ENCODE measurements at places on chromosomes 7 and 10. TPM values are rescaled to one million over a fixed set of nuclear protein-coding genes. Genes with fewer than 3 reads are reported as not detected.
A peak's percentile ranks its signal among the peaks of the same experiment; 100 is the strongest.

GRCh38 chr10:114234132-114234531 lies 4.9 kb upstream of the VWA2 start:
- no peak for DNase-seq

GRCh38 chr7:68133045-68133444 lies 1136.4 kb downstream of the TYW1 start:
- no peak for DNase-seq

GRCh38 chr7:85593355-85593754 lies 406.5 kb upstream of the SEMA3D start:
- no peak for DNase-seq

DNA sequence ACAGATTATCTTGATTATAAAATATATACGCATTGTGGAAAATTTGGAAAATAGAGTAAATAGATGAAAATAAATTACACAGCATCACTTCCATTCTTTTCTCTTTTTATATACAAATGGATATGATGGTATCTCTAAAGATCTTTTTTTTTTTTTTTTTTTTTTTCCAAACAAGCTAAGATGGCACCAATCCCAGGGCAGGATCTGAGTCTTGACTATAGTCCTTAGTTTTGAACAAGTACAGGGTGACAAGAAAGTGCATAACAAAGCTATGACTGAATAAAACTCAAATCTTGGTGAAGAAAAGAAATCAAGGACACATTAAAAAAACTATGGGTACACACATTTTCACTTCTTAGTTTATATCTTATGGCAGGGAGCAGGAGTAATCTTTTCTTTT lies 42.6 kb upstream of the FAM133B start:
- peak; percentile 63 for DNase-seq

- DNase-seq = no peak
These were observed 12.2 kb upstream of the BMPR1A start for GRCh38 chr10:86744067-86744725.

GRCh38 chr7:130356876-130357611 lies 12.4 kb downstream of the CPA5 start:
- peak; percentile 98 for DNase-seq

DNA sequence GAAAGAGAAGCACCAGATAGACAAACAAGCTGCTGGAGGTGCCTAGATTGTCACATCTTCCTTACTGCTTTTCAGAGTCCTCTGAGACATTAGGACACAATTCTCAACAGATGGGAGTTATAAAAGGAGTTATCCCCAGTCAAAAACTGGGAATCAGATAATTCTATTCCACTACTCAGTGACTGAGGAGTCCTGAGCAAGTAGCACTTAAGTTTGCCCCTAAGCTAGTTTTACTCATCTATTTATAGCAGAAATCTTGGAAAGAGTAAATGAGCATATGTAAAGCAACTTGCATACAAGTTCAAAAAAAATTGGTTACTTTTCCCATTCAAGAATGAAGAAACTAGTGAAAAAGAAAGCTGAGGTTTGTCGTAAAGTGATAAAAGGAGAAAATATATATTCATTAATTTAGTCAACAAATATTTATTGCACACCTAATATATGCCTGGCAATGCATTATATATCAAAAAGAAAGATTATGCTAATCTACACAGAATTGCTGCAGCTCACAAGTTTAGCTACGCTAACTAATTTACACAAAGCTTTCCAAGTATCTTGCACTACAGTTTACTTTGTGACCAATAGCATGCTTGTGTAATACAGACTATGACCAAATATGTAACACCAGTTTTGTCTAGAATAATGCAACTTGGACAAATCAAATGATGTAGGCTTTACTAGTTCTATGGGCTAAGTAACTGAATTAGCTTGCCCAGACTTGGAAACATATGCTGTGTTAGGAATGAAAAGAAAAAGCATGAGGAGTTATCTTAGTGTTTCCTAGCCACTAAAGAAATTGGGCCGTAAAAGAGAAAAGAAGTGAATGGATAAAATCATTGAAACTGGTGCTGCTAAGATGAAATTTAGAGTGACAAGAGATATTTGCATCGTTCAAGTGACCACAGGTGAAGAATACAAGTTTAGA lies 106.3 kb downstream of the GRM3 start:
- no peak for DNase-seq

GRCh38 chr7:5231811-5232484 lies 41.9 kb downstream of the WIPI2 start:
- DNase-seq = no peak

DNA sequence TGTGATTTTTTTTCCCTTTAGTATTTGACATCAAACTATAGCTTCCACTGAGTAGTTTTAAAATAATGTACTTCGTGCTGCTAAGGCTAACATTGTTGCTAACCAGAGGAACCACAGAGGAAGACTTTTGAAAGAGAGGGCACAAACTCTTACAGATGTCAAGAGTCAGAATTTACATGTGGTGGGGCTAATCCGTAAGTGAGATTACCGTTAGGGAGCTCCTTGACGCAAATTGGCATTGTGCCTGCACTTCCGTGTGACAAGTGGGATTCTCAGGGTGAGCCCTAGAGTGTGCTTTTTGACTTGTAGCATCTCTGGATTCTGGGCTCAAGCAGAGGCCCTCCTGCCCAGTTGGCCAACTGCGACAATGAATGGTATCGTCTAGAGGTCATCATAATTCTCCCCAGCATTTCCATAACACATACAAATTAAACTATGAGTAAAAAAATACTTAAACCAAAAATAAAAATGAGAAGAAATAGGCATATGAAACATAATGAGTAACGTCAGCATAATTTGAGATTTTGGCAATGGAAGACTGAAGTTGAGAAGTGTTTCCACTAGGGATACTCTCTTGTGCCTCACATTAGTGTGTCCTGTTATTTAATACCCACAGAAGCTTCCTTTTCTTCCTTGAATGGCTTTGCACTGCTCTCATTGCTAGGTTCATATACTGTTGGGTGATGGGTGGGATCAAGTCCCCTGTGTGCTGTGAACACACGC lies 164.0 kb downstream of the SDK1 start:
- DNase-seq = no peak

GRCh38 chr7:30335763-30336487 lies 51.5 kb downstream of the ZNRF2 start:
- DNase-seq = no peak

DNA sequence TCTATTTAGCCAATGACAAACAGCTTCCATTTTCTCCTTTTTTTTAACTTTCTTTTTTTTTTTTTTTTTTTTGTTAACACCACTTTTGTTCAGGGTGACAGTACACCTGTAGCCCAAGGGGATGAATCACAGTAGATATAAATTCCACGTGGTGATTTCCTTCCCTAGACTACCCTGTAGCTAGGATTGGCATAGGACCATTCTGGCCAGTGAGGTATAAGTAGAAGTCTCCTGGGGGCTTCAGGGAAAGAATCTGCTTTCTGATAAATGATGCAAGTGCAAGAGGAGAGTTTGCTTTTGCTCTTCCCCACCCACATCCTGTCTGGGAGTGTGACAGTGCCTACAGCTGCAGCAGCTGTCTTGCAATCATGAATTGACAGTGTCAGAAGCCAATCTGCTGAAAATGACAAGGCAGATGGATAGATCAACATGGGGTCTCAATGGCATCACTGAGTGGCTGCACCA lies 63.2 kb upstream of the TOMM7 start:
- peak; percentile 76 for DNase-seq

DNA sequence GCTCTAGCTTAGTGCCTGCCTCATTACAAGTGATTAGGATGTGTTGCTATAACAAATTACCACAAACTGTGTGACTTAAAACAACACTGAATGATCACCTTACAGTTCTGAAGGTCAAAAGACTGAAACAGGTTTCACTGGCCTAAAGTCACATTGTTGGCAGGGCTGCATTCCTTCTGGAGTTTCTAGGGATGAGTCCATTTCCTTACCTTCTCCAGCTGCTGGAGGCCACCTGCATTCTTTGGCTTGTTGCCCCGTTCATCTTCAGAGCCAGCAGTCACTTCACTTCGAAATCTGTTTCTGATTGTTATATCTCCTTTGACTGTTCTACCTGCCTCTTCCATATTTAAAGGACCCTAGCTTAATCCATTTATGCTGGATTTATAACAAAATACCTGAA lies 69.4 kb upstream of the MTPN start:
- DNase-seq = no peak

- no peak for DNase-seq
These were observed 339.8 kb downstream of the FRMD4A start for GRCh38 chr10:13990946-13991345.

GRCh38 chr7:54015251-54015650 lies 526.9 kb upstream of the VSTM2A start:
- no peak for DNase-seq

DNA sequence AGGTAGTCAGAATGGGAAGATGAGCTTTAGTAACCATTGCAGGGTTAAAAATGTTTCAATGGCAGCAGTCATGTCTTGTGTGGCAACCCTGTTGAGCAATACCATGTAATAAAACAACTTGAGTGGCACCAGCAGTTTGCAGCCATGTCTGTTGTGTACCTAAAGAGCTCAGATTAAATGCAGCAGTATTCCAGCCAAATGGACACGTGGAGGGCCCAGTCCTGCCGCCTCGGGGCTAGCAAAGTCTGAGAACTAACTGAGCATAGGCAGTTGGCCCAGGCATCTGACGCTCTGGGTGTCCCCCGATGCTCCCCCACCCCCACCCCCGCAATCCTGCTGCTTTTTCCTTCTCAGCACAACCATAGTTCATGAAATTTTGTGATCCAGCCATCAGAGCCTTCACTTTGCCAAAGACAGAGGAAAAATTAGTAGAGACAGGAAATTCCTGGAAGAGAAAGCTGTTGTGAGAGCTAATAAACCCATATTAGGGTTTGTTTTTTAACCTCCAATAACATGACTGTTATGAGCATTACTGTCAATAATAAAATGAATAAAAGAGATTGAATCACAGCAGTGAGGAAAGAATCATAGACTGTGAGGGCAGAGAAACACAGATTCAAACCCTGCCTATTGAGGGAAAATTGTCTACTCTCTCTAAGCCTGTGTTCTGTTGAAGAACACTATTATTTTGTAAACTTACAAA lies 220.6 kb upstream of the RHOBTB1 start:
- DNase-seq = no peak

GRCh38 chr10:93471110-93471651 lies 11.0 kb downstream of the MYOF start:
- DNase-seq = no peak

DNA sequence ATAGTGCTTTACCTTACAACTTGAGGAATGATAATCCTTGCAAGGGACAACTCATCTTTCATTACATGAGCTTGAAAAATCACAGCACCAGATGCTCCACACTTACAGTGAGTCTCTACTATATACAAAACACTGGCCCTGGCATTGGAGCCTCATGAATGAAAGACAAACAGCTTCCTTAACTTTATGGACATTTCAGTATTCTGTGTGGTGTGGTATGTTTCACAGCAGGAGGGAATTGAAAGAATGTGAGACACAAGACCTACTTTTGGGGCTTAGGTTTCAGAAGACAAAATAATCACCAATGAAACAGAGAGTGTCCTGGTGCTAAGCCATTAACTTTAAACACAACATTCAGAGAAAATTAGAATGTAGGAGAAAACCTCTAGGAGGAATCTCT lies 1249.6 kb downstream of the XPNPEP1 start:
- DNase-seq = no peak

- DNase-seq = no peak
These were observed 40.3 kb downstream of the AGAP3 start for GRCh38 chr7:151126491-151127137.

- no peak for DNase-seq
These were observed 34.8 kb downstream of the BNIP3 start for GRCh38 chr10:131946880-131947279.

DNA sequence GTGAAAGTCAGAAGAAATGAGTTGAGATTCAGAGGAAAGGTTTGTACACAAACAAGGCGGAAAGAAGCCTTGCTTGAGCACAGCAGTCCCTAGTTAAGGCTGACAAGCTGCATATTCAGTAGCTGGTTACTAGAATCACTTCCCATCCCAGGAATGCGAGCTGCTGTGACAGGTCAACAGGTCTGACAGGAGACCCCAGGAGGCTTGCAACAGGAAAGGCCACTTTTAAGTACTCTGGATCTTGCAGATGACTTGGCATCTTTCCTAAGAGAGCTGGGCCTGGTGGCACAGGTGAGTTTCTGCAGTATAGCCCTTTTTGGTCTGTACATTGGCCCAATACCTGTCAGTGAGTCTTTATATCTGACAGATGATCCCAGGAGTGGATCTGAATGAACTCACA lies 35.7 kb upstream of the UNC5B start:
- no peak for DNase-seq

- DNase-seq = no peak
These were observed 64.9 kb downstream of the PPP1R9A start for GRCh38 chr7:94972296-94972695.

GRCh38 chr7:78528964-78529363 lies 730.4 kb downstream of the PHTF2 start:
- DNase-seq = no peak

- DNase-seq = no peak
These were observed 272.4 kb upstream of the LRGUK start for GRCh38 chr7:133854739-133855138.

- no peak for DNase-seq
These were observed 162.0 kb downstream of the FGFR2 start for GRCh38 chr10:121436281-121436629.

DNA sequence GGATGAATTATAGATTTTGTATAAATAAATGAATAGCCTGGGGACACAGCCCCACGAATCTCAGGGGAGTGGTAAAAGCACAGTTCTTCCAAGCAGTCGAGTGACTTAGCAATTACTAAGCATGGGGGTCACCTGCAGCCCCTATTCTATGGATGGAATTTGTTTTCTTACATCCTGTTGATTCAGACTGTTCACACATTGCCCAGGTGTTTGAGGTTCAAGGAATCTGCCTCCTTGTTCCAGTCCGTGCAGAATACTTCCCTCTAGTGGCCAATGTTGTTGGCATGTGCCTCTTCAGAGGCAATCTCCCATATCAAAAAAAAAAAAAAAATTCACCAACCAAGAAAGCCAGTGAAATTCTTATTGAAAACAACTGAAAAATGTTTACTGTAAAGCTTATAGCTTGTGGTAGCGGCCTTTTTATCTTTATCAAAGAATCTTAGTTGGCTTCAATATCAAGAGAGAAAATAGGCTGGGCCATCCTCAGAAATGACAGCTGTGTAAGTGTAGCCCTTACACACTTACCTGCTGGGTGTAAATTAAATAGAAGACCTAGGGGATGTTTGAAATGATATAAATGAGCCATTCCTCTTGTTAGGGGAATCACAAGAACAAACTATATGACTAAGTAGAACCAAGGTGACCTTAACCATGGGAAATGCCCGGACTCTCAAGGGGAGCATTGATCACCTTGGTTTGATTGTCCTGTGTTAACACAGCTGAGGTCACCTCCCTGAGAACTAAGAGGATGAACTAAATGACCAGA lies 7.8 kb downstream of the LIPM start:
- DNase-seq = peak; percentile 15

The GCC1 gene
- 14.5 TPM for total RNA-seq

The HABP2 gene
- not detected for total RNA-seq

The RET gene
- not detected for total RNA-seq

The IL2RA gene
- total RNA-seq = not detected

The FEZF1 gene
- total RNA-seq = not detected

The TMEM229A gene
- total RNA-seq = not detected

The OPN1SW gene
- total RNA-seq = not detected

The RBM20 gene
- total RNA-seq = 11.1 TPM

The PFKFB3 gene
- total RNA-seq = 11.0 TPM
